Esophagus muscularis mucosa (tissue), 4 donors: ENCODE measurements at places on chromosomes 16 and 17.

GRCh38 chr16:47565454-47565853 is 104.3 kb downstream of the PHKB start:
- peak; percentile 92 for DNase-seq
- H3K27ac ChIP-seq: peak overlapping the region; percentile 27
- no peak overlapping the region for H3K4me3 ChIP-seq
- H3K4me1 ChIP-seq: peaks cover 8% of the 10 kb centered on the region
- H3K36me3 ChIP-seq: no peaks in the 10 kb centered on the region
- no peaks in the 10 kb centered on the region for H3K27me3 ChIP-seq

GRCh38 chr17:80694992-80695912 is 150.6 kb downstream of the RPTOR start:
- DNase-seq: no peak
- no peaks in the 10 kb centered on the region for H3K27me3 ChIP-seq

DNA sequence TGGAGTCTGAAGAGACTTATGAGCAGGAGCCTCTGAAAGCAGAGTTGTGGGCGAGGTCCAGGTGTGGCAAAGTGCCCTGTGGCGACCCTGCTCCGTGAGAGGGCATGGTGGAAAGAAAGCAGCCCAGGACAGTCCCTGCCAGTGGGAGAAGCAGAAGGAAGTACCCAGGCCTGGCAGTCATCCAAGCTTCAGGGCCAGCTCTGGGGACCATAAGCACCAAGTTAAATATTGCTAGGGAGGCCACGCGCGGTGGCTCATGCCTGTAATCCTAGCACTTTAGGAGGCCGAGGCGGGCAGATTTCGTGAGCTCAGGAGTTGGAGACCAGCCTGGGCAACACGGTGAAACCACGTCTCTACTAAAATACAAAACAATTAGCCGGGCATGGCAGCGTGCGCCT is 4.9 kb upstream of the ASGR1 start:
- DNase-seq: no peak
- H3K4me3 ChIP-seq: no peak overlapping the region

GRCh38 chr16:57694725-57695679 is at the start of gene DRC7:
TSS of gene DRC7 (plus strand) at chr16:57694806. CDS start at chr16:57697950, 3,144 bp downstream.
- no peaks in the 10 kb centered on the region for H3K4me1 ChIP-seq
- no peaks in the 10 kb centered on the region for H3K27me3 ChIP-seq
- DNase-seq: no peak
- no peaks in the 10 kb centered on the region for H3K36me3 ChIP-seq

DNA sequence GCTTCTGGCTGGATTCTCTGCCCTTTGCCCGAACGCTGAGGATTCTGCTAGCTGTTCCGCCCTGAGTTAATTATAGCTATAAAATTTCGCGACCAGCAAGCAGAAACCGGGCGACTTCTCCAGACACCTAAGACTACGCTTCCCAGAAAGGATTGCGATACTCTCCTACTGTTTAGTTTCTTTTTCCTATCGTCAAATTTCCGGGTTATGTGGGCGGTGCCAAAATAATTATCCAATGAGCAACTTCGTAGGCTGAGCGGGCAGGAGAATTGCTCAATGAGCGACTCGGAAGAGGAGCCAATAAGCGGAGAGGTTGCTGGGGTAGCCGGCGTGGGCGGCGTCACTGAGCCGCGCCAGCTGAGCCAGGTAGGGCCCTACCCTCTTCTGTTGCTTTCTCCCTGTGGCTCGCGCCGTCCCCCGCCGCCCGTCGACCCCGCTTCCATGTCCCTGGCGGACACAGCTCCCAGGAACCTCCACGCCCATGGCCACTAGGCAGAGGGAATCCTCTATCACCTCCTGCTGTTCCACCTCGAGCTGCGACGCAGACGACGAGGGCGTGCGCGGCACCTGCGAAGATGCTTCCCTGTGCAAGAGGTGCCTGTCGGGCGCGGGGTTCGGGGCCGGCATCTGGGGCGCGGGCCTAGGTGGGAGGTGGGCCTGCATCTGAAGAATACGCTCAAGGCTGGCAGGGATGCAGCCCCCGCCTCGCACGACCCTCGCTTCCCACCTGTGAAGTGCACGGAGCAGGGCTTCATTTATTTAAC is at the start of gene LCMT1:
Gene LCMT1 (plus strand): TSS at position 340 of the 764 bp plus-strand sequence. CDS start 142 bp downstream, at position 482.
- peak within 1 kb of the TSS; percentile 85 for H3K27ac ChIP-seq
- peaks cover 48% of the 10 kb centered on the region for H3K4me1 ChIP-seq
- H3K27me3 ChIP-seq: no peaks in the 10 kb centered on the region
- peaks cover 20% of the 10 kb centered on the region for H3K36me3 ChIP-seq
- peak; percentile 98 for DNase-seq
